Placental pericyte (primary cell): ENCODE measurements at places on chromosomes 3 and 15. TPM values are rescaled to one million over a fixed set of nuclear protein-coding genes. Genes with fewer than 3 reads are reported as not detected.

Gene PLA2G4D
- total RNA-seq, result not detected in 2 replicates

Gene CCDC39
- total RNA-seq, result not detected in 2 replicates

Gene GOLGA8J
- not detected in 2 replicates for total RNA-seq

Gene CD200R1
- total RNA-seq, result 0.14 TPM in 1 of 2 replicates, not detected in the other

Gene CGNL1
- 0.72 and 2.4 TPM in 2 replicates for total RNA-seq

Gene UROC1
- total RNA-seq, result not detected in 2 replicates

Gene CD200
- total RNA-seq, result 3.7 and 4.6 TPM in 2 replicates

Gene GASK1A
- total RNA-seq, result 0.22 and 0.29 TPM in 2 replicates

Gene MEIS2
- 34.4 and 42.9 TPM in 2 replicates for total RNA-seq

Gene KCNH8
- total RNA-seq, result not detected in 2 replicates

Gene CAND2
- total RNA-seq, result 2.6 and 3.1 TPM in 2 replicates

Gene ZPLD1
- 0.14 and 0.22 TPM in 2 replicates for total RNA-seq

Gene PLSCR2
- not detected in 2 replicates for total RNA-seq

Gene GPR27
- under 0.01 TPM in 1 of 2 replicates, not detected in the other for total RNA-seq

Gene CYP8B1
- not detected in 2 replicates for total RNA-seq

Gene CEP152
- 5.0 and 9.0 TPM in 2 replicates for total RNA-seq

Gene B4GALT4
- 23.8 and 38.7 TPM in 2 replicates for total RNA-seq

Gene IQCF6
- not detected in 2 replicates for total RNA-seq

Gene PLSCR5
- total RNA-seq, result not detected in 2 replicates

Gene ZBTB47
- 26.0 and 35.4 TPM in 2 replicates for total RNA-seq

Gene UBA5
- 43.8 and 52.3 TPM in 2 replicates for total RNA-seq

Gene EAF1
- total RNA-seq, result 29.5 and 33.8 TPM in 2 replicates

Gene CHRM5
- under 0.01 TPM in 1 of 2 replicates, not detected in the other for total RNA-seq

Gene CYP1A1
- 0.72 and 1.5 TPM in 2 replicates for total RNA-seq

Gene NMB
- 0.66 and 3.9 TPM in 2 replicates for total RNA-seq

Gene CFAP92
- 0.14 TPM in 1 of 2 replicates, not detected in the other for total RNA-seq

Gene CASR
- not detected in 2 replicates for total RNA-seq

Gene CX3CR1
- not detected in 2 replicates for total RNA-seq

Gene NDUFB4
- total RNA-seq, result 26.9 and 40.5 TPM in 2 replicates

Gene ADCY5
- total RNA-seq, result 0.44 TPM in 1 of 2 replicates, not detected in the other

Gene IL16
- total RNA-seq, result 0.43 TPM in 1 of 2 replicates, not detected in the other

Gene WDR76
- total RNA-seq, result 1.5 and 25.2 TPM in 2 replicates

Gene RAB7A
- total RNA-seq, result 71.9 and 120 TPM in 2 replicates
